Endothelial cell of umbilical vein (primary cell): ENCODE measurements at places on chromosomes 1 and 21. TPM values are rescaled to one million over a fixed set of nuclear protein-coding genes. Genes with fewer than 3 reads are reported as not detected.
A peak's percentile ranks its signal among the peaks of the same experiment; 100 is the strongest.

- no peak for DNase-seq
- H3K36me3 ChIP-seq = no peaks in the 10 kb centered on the region
- H3K4me3 ChIP-seq = no peak overlapping the region
- H3K4me1 ChIP-seq = peaks cover 36% of the 10 kb centered on the region
Measured at GRCh38 chr1:162535501-162535900, 26.0 kb upstream of the UAP1 start.

GRCh38 chr1:22263359-22263758 lies 120.5 kb upstream of the WNT4 start:
- no peak overlapping the region for H3K27ac ChIP-seq
- no peaks in the 10 kb centered on the region for H3K36me3 ChIP-seq
- no peak overlapping the region for H3K4me3 ChIP-seq
- H3K4me1 ChIP-seq = no peaks in the 10 kb centered on the region
- no peaks in the 10 kb centered on the region for H3K27me3 ChIP-seq

- no peaks in the 10 kb centered on the region for H3K36me3 ChIP-seq
- H3K27ac ChIP-seq = no peak overlapping the region
- no peaks in the 10 kb centered on the region for H3K4me1 ChIP-seq
- peaks cover 7% of the 10 kb centered on the region for H3K27me3 ChIP-seq
- no peak for DNase-seq
Measured at GRCh38 chr1:109104364-109105151, 9.4 kb upstream of the ELAPOR1 start.

GRCh38 chr1:186901631-186902030 lies 72.9 kb downstream of the PLA2G4A start:
- no peak overlapping the region for H3K4me3 ChIP-seq
- DNase-seq = no peak
- no peaks in the 10 kb centered on the region for H3K36me3 ChIP-seq
- H3K27ac ChIP-seq = no peak overlapping the region
- no peaks in the 10 kb centered on the region for H3K4me1 ChIP-seq
- no peaks in the 10 kb centered on the region for H3K27me3 ChIP-seq

DNA sequence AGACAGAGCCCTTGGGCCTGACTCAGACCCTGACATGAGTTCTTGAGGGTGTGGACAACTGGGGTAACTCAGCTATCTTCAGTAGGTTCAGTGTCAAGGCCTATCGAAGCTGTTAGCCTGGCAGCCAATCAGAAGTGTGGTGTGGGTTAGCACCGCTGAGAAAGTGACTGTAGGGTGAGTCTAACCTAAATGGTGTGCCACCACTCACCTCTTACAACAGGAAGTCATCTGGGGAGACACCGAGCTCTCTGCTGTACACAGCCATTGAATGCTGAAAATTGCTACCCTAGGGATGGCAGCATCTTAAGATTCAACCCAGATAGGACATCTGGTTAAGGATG lies 44.6 kb downstream of the RASSF5 start:
- no peak overlapping the region for H3K27ac ChIP-seq
- peaks cover 50% of the 10 kb centered on the region for H3K27me3 ChIP-seq
- H3K4me1 ChIP-seq = no peaks in the 10 kb centered on the region
- H3K4me3 ChIP-seq = no peak overlapping the region

DNA sequence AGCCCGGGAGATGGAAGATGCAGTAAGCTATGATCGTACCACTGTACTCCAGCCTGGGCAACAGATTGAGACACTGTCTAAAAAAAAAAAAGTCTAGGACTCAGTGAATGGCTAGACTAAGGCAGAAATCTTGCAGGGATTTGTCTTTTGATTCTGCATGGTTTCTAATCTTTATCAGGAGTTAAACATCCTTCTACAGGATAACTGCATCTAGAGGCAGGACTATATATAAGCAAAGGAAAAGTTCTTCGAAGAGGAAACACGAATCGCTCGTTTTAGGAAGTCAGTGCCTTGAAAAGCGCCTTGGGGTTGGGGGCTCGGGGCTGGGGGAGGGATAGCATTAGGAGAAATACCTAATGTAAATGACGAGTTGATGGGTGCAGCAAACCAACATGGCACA lies 602 bp upstream of the UFC1 start:
- H3K27ac ChIP-seq = no peak overlapping the region
- H3K27me3 ChIP-seq = no peaks in the 10 kb centered on the region
- H3K4me3 ChIP-seq = peak overlapping the region; percentile 77
- H3K36me3 ChIP-seq = peaks cover 5% of the 10 kb centered on the region
- DNase-seq = no peak

GRCh38 chr21:31725202-31725839 lies 6.6 kb downstream of the SCAF4 start:
- peaks cover 15% of the 10 kb centered on the region for H3K4me1 ChIP-seq
- H3K36me3 ChIP-seq = no peaks in the 10 kb centered on the region
- DNase-seq = no peak

Gene LMX1A
- total RNA-seq = not detected in 2 replicates

- DNase-seq = no peak
- peaks cover 30% of the 10 kb centered on the region for H3K4me1 ChIP-seq
- no peaks in the 10 kb centered on the region for H3K27me3 ChIP-seq
- H3K27ac ChIP-seq = no peak overlapping the region
Measured at GRCh38 chr1:59751801-59752200, 62.9 kb upstream of the HOOK1 start.
